ENCODE measurements at places on chromosomes 2 and 18.

DNA sequence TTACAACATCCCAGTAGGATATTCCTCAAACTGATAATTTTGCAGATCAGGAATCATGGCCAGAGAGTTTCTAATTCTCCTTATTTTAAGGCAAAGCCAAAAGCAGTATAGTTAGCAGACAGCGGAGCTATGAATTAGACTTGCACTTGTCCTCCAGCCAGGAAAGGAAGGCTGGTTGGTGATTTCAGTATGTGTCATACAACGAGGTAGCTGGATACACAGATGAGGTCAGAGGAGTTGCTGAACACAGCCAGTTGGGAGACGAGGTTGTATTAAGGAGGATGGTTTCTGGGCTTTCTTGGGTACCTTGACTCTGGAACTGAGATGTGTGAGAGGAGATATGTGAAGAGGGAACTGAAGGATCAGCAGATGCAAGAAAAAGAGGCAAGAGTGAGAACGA, 185.2 kb downstream of the SOX11 start:
- no peak for DNase-seq

- DNase-seq = no peak
Measured at GRCh38 chr2:172093416-172094293, 8.3 kb downstream of the DLX1 start.

DNA sequence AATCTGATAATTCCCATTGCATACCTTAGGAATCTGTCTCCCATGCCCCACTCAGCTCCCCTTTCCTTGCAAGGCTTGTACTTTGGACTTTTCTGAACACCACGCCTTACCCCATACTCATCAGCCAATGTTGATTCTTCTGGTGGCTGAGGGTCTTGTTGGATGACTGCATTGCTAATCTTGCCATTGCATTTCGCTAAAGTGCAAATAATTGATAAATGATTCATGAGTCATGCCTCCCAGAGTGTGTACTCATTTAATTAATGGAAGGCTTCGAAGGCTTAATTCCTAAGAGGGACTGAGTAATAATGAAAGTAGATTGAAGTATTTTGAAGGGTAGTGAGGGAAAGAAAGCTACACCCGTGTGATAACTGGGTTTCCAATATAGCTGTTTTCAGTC, 28.0 kb upstream of the PPP1R1C start:
- DNase-seq = no peak

- DNase-seq = no peak
Measured at GRCh38 chr2:142745691-142746090, 131.8 kb upstream of the KYNU start.

DNA sequence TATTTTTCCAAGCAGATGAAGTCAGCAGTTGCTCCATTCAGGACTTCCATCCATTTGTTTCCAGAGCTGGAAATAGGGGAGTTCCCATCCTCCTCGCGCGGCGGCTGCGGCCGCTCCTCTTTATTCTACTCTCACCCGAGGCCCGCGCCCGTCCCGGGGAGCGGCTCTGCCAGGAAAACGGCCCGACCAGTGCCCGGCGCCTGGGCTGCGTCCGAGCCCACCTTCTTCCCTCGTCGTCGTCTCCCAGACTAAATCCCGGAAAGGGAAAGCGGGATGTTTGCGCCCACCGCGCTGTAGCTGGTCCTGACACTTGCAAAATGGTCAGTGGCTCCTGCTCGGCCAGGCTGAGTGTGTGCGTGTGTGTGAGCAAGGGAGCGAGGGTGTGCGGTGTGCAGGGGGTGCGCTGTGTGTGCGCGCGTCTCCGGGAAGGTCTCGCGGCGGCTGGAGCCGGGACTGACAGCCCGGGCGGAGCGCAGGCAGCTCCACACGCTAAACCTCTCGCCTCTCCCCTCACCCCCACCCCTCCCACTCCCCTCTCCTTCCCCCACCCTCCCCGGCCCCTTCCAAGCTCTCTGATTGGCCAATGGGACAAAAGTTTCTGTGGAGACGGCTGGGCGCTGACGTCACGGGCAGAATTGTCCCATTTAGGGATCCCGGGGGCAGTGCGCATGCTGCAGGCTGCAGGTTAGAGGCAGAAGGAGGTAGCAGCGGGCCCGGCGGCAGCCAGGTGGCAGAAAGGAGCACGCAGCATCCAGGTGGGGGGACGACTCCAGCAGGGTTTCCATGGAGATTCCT, at the start of gene NOL4:
Gene NOL4, minus strand, starts transcription at position 491 of the 795 bp plus-strand sequence. CDS start 1,660 bp downstream, outside the sequence.
- peak; percentile 53 for DNase-seq

DNA sequence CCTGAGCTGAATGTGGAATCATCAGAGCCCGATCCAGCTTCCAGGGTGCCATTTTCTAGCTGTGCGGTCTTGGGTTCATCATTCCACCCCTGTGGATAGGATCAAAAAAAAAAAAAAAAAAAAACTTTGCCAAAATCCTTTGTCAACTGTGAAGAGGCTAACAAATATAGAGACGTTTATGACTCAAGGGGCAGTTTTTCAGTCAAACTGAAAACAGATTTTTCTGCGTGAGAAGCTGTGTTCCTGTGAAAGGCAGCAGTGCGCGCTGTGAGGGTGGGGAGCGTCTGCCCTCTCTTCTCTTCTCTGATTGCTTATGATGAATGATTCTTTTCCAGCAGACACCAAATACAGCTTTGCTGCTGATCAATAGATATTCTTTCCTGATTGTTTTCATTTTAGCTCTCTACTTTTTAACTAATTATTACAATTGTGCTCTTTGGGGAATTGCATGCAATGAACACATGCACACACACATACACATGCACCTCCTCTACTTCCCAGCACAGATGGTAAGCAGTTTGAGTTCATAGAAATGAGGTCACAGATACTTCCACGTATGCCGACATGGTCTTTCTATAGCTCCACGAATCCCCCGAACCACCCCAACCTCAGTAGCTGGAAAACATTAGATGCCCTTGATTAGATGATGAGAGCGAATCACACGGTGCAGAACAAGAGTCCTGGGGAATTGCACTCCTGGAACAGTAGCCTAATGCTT, 175.4 kb downstream of the NRP2 start:
- DNase-seq = no peak

GRCh38 chr2:158724803-158725381, 70.2 kb upstream of the DAPL1 start:
- DNase-seq = peak; percentile 35

DNA sequence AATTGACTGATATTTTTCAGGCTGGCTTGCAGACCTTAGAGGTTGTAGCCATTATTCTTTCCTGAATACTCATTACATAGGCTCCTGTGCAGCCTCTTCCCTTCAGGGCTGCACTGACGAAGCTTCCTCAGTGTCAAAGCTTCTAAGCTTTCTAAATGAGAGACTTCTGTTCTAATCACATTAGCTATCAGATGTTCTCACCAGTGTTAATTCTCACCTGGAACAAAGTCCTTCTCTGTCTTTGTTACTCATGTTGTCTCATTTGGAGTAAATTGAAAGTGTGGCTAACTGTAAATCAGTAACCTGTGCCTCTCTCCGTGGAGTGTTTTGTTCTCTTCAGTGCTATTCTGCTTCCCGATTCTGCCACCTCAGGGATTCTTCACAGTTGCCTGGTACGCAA, 76.9 kb downstream of the MC4R start:
- DNase-seq = no peak

DNA sequence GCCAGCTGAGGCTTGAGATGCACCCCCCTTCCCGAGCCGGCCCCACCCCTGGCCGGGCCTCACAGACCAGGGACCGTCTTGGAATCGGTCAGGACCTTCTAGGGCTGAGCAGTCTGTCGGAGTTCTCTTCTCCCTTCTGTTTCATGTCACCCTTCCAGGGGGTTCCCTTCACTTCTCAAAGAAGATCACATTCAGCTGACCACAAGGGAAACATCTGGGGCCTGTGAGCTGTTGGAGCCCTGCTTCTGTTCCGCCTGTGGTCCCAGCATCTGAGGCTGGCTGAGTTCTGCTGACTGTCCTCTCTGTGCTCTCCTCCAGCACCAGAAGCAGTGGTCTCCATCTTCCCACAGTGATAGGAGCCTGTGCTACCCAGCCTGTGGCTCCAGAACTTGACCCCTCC, 106.5 kb downstream of the SEPTIN10 start:
- no peak for DNase-seq

DNA sequence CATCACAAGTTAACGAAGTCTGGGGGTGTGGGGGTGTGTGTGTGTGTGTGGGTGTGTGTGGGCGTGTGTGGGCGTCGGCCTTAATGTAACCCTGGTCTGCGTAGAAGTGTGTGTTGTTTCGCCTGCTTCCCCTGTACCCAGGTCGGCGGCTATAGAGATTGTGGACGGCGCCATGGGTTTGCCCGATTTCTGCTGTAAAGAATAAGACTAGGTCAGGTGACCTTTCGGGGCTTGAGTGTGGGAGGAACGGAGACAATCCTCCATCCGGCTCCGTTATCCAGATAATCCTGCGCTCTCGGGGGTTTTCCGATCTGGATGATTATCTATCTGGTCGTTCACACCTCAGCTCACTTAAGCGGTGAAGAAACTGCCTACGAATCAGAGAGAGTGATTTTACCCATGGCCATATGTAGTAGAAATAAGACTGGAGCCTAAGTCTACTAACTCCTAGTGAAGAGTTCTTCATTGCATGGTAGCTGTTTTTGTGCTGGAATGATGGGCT, 543 bp downstream of the HADHB start:
- no peak for DNase-seq
